Ammon's horn (tissue), 1 donor: ENCODE measurements at places on chromosomes 1 and 21.

- no peak for DNase-seq
Measured at GRCh38 chr1:63713627-63714481, 60.0 kb upstream of the ROR1 start.

DNA sequence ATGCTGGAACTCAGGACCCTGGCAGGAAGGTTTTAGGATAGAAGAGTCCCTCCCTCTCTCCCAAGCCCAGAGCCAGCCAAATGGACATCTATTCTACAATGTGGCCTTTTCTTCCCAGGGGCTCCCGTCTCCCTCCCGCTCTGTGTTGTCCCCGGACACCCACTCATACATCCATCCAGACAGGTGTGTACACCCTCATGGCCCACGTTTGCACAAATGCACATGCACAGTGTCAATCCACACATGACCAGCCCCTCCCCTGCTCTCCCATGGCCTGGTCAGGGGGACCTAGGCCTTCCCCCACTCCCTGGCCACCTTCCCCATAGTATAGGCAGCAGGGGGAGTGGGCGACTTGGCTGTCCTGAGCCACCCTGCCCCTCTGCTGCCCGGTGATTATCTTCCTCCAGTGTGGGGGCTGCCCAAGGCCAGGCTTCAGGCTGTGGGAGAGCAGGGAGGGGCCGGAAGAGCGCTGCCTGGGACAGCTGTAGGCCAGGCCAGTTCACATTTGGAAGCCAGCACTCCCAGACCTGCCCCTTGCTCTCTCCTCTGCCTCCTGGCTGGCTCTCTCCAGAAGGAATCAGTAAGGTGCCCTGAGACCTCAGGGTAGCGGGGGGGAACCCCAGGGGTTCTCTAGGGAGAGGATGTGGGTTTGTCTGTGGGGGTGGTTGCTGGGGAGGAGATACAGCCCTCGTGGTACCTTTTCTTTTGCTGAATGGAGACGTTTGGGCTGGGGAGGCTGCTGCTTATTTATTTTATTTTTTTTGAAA is 4.1 kb upstream of the PTPN7 start:
- DNase-seq, result no peak

GRCh38 chr21:43697758-43698643 is 20.9 kb upstream of the PDXK start:
- DNase-seq, result no peak

DNA sequence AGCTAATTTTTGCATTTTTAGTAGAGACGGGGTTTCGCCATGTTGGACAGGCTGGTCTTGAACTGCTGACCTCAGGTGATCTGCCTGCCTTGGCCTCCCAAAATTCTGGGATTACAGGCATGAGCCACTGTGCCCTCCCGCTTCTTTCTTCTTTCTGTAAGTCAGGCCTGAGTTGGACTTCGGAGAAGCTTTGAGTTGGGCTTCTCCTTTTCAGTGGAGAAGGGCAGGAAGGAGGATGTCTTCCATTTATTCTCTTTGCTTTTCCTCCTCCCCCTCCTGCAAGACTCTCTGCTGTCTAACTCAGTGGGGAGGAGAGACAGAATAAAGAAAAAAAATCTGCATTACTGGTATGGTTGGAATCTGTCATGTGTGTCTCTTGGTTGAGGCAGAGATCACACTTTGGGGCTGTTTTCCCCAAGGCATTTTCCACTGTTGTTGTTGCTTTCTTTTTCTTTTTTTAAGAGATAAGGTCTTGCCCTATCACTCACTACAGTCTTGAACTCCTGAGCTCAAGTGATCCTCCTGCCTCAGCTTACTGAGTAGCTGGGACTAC is 13.2 kb upstream of the DEGS1 start:
- DNase-seq, result no peak

DNA sequence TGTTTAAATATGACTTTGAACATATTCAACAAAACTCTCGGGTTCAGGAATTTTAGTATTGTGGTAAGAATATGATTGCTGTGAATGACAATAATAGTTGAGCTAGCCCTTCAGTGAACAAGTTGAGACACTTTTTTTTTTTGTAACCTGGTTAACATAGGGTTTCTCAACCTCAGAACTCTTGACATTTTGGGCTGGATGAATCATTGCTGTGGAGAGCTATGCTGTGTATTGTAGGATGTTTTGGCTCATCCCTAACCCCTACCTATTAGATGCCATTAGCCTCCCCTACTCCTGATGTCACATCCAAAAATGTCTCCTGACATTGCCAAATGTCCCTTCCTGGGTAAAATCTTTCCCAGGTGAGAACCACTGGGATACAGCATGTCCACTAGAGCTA is 113.7 kb downstream of the RUNX1 start:
- DNase-seq, result no peak
